Peyer's patch (tissue), 4 donors: ENCODE measurements at places on chromosomes 5 and 9. TPM values are rescaled to one million over a fixed set of nuclear protein-coding genes. Genes with fewer than 3 reads are reported as not detected.

- no peaks in the 10 kb centered on the region for H3K4me1 ChIP-seq
- no peaks in the 10 kb centered on the region for H3K36me3 ChIP-seq
- DNase-seq = no peak
- no peak overlapping the region for H3K27ac ChIP-seq
- no peak overlapping the region for H3K4me3 ChIP-seq
Observed at GRCh38 chr5:79824444-79824843, 134.8 kb downstream of the CMYA5 start.

GCNT1 gene
- total RNA-seq = 43.4 TPM

DNA sequence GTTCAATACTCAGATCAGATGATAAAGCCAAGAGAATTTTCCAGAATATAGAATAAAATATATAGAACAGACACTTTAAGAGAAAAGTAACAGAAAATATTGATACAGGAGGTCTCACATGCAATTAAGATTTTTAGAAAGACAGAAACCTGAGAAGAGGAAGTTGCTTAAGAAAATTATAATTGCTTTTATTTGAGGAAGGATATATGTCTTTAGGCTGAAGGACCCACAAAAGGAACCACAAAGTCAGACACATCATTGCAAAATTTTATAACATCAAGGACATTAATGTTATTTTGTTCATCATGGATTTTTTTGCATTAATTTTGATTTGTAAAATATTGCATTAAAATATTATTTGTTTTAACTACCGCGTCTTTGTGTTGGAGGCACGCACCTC, 141.5 kb downstream of the FSTL4 start:
- no peak overlapping the region for H3K4me3 ChIP-seq
- no peak overlapping the region for H3K27ac ChIP-seq
- H3K27me3 ChIP-seq = no peaks in the 10 kb centered on the region
- no peaks in the 10 kb centered on the region for H3K36me3 ChIP-seq
- H3K4me1 ChIP-seq = no peaks in the 10 kb centered on the region
- no peak for DNase-seq

- no peaks in the 10 kb centered on the region for H3K4me1 ChIP-seq
- H3K4me3 ChIP-seq = no peak overlapping the region
- H3K27ac ChIP-seq = no peak overlapping the region
- DNase-seq = no peak
Observed at GRCh38 chr5:78778538-78778937, 130.0 kb upstream of the LHFPL2 start.

- no peak overlapping the region for H3K27ac ChIP-seq
- H3K4me3 ChIP-seq = no peak overlapping the region
- no peak for DNase-seq
- no peaks in the 10 kb centered on the region for H3K36me3 ChIP-seq
Observed at GRCh38 chr9:4366591-4367330, 66.9 kb upstream of the GLIS3 start.

- H3K4me3 ChIP-seq = no peak overlapping the region
- H3K4me1 ChIP-seq = no peaks in the 10 kb centered on the region
- no peak overlapping the region for H3K27ac ChIP-seq
- H3K36me3 ChIP-seq = no peaks in the 10 kb centered on the region
- no peaks in the 10 kb centered on the region for H3K27me3 ChIP-seq
- no peak for DNase-seq
Observed at GRCh38 chr5:36598045-36598444, 8.4 kb upstream of the SLC1A3 start.

GRCh38 chr5:135615581-135616260, 36.9 kb upstream of the CXCL14 start:
- no peaks in the 10 kb centered on the region for H3K27me3 ChIP-seq
- no peaks in the 10 kb centered on the region for H3K36me3 ChIP-seq
- no peaks in the 10 kb centered on the region for H3K4me1 ChIP-seq
- H3K4me3 ChIP-seq = no peak overlapping the region
- no peak for DNase-seq

DNA sequence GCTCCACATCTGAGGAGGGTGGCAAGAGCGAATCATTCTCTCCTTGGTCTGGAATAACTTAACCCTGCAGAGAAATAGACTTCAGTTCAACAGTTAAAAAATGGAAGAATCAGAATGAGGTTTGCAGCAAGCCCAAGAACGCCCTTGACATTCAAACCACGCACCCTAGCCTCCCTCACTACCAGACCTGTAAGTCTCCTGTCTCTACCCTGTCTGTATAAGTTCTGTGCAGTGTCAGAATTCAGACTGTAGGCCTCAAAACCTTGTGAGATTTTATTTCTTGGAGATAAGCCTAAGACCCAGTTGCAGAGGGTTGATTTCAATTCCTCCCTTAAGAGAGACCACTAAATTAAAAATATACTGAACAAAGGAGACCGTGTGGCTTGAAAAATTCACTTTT, 35.8 kb upstream of the PLPP1 start:
- H3K36me3 ChIP-seq = no peaks in the 10 kb centered on the region
- no peak overlapping the region for H3K27ac ChIP-seq
- no peak overlapping the region for H3K4me3 ChIP-seq
- no peak for DNase-seq
- H3K4me1 ChIP-seq = no peaks in the 10 kb centered on the region
- no peaks in the 10 kb centered on the region for H3K27me3 ChIP-seq

GRCh38 chr5:111673891-111674626, 82.9 kb downstream of the NREP start:
- H3K4me1 ChIP-seq = no peaks in the 10 kb centered on the region
- no peaks in the 10 kb centered on the region for H3K36me3 ChIP-seq
- no peak for DNase-seq
- H3K27ac ChIP-seq = no peak overlapping the region
- H3K4me3 ChIP-seq = no peak overlapping the region
- no peaks in the 10 kb centered on the region for H3K27me3 ChIP-seq

IFNA13 gene
- total RNA-seq = not detected

PDGFRB gene
- 37.9 TPM for total RNA-seq

GNA14 gene
- total RNA-seq = 11.1 TPM

DNA sequence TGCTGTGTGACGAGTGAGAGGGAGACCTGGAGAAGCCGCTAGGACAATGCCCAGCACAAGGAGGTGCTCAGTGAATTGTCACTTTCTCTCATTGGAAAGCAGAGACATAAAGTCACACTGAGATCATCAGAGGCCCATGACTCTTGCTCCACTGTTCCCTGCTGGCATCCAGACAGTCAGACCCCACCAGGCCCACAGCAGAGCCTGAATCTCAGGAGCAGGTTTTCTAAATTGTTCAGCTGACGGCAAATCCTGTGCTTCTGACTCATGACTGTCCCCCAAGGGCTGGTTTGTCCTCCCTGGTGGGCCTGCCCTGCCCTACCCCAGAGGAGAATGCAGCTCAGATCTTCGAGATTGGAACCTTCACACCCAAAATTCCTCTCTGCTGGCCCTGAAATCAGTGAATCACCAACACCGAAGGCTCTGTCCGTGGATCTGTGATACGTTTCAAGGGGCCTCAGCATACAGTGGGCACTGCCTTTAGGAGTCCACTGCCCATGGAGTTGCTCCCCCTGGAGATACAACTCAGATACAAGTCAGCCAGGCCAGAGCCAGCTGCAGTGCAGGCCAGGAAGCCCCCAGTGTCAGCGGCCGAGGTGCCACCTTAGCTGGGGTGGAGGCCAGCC, 2.7 kb downstream of the PTGES start:
- no peaks in the 10 kb centered on the region for H3K36me3 ChIP-seq
- no peaks in the 10 kb centered on the region for H3K27me3 ChIP-seq
- no peak overlapping the region for H3K27ac ChIP-seq
- no peak overlapping the region for H3K4me3 ChIP-seq
- no peaks in the 10 kb centered on the region for H3K4me1 ChIP-seq

DNA sequence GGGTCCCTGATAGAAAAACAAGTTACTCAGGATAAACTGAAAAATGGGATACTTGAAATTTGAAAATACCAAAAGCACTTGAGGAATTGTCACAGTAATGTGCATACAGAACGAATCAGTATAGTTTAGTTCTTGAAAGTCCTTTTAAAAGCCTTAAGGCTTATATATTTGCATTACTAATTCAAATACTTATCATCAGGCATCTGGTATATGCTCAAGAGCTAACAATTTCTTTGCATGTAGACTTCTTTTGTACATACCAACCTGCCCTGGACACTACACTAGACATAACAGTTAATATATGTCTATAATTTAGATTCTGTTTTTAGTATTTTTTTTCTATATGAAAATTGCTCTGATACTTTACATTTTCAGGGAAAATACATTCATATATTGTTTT, 43.2 kb downstream of the SMIM15 start:
- H3K4me3 ChIP-seq = no peak overlapping the region
- DNase-seq = no peak
- H3K36me3 ChIP-seq = no peaks in the 10 kb centered on the region
- H3K4me1 ChIP-seq = no peaks in the 10 kb centered on the region
- H3K27ac ChIP-seq = no peak overlapping the region

GRCh38 chr9:136640171-136641111, 22.3 kb upstream of the EGFL7 start:
- H3K36me3 ChIP-seq = no peaks in the 10 kb centered on the region
- no peak for DNase-seq
- H3K27me3 ChIP-seq = no peaks in the 10 kb centered on the region

GRCh38 chr9:100394032-100394695, 32.8 kb upstream of the MSANTD3 start:
- no peak overlapping the region for H3K27ac ChIP-seq
- no peaks in the 10 kb centered on the region for H3K4me1 ChIP-seq
- H3K36me3 ChIP-seq = no peaks in the 10 kb centered on the region
- H3K4me3 ChIP-seq = no peak overlapping the region

DNA sequence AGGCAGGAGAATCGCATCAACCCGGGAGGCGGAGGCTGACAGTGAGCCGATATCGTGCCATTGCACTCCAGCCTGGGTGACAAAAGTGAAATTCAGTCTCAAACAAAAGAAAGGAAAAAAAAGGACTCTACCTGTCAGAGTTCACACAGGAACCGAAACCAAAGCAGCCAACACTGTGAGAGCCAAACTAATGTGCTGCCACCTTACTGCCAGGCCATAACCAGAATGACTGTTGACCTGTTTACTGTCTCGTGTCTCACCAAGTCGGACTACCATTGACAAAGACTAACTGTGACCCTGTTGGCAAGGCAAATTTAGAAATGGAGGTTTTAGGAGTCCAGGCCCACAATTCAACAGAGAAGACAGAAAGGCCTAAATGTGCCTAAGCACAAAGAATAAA, 112.4 kb downstream of the ANXA2R start:
- H3K4me1 ChIP-seq = no peaks in the 10 kb centered on the region
- H3K27ac ChIP-seq = no peak overlapping the region
- no peak overlapping the region for H3K4me3 ChIP-seq
- DNase-seq = no peak
- no peaks in the 10 kb centered on the region for H3K27me3 ChIP-seq

GRCh38 chr5:92421942-92422341, 1038.8 kb upstream of the ARRDC3 start:
- DNase-seq = no peak
- H3K27me3 ChIP-seq = no peaks in the 10 kb centered on the region
- H3K4me3 ChIP-seq = no peak overlapping the region

HAVCR2 gene
- total RNA-seq = 9.9 TPM

- H3K4me3 ChIP-seq = no peak overlapping the region
- DNase-seq = no peak
- no peaks in the 10 kb centered on the region for H3K36me3 ChIP-seq
- H3K27me3 ChIP-seq = no peaks in the 10 kb centered on the region
Observed at GRCh38 chr9:137866226-137867141, 11.1 kb upstream of the CACNA1B start.

GRCh38 chr9:127968700-127969383, 11.9 kb downstream of the EEIG1 start:
- H3K4me3 ChIP-seq = no peak overlapping the region
- no peaks in the 10 kb centered on the region for H3K27me3 ChIP-seq
- no peak for DNase-seq
- peaks cover 98% of the 10 kb centered on the region for H3K4me1 ChIP-seq
- H3K27ac ChIP-seq = peak overlapping the region; percentile 95

- H3K27ac ChIP-seq = no peak overlapping the region
- H3K27me3 ChIP-seq = no peaks in the 10 kb centered on the region
- DNase-seq = no peak
- no peaks in the 10 kb centered on the region for H3K4me1 ChIP-seq
Observed at GRCh38 chr9:87010626-87011025, 63.3 kb upstream of the GAS1 start.

DNA sequence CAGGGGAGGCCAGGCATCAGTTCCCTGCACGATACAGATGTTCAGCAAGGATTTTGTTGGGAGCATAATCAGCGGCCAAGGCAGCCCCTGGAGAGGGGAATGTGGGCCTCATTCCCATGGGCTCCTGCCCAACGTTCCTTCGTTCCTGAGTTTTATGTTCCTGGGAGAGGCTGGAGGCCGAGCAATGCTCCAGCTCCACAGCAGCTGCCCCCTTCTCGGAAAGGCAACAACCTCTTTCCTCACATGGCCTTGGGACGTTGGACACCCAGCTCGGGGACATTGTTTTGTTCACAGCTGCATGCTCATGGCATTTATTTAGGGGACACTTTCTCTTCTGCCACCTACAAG, 63.8 kb upstream of the COL15A1 start:
- H3K4me3 ChIP-seq = no peak overlapping the region
- H3K4me1 ChIP-seq = no peaks in the 10 kb centered on the region
- DNase-seq = no peak
- H3K27ac ChIP-seq = no peak overlapping the region
- no peaks in the 10 kb centered on the region for H3K27me3 ChIP-seq

- H3K27me3 ChIP-seq = no peaks in the 10 kb centered on the region
- no peaks in the 10 kb centered on the region for H3K4me1 ChIP-seq
- no peak for DNase-seq
- H3K27ac ChIP-seq = no peak overlapping the region
Observed at GRCh38 chr9:91180240-91180929, 181.3 kb downstream of the AUH start.

DNA sequence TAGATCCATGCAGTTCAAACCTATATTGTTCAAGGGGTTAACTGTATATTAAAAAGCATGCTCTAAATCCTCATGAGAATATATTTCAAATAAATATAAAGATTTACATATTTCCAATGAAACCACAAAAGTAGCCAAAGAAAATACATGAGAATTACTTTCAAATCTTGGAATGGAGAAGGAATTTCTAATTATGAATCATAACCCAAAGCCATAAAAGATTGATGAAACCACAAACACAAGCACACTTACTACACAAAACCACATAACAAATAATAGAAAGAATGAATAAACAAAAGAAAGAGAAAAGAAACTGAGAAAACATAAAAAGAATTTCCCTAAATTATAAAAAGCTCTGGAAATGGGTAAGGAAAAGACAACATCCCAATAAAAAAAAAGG, 16.0 kb downstream of the ERP44 start:
- H3K27ac ChIP-seq = no peak overlapping the region
- no peak overlapping the region for H3K4me3 ChIP-seq
- H3K4me1 ChIP-seq = peaks cover 19% of the 10 kb centered on the region
- H3K27me3 ChIP-seq = no peaks in the 10 kb centered on the region
- DNase-seq = no peak
- H3K36me3 ChIP-seq = no peaks in the 10 kb centered on the region

GRCh38 chr9:97310896-97311295, 3.4 kb downstream of the CCDC180 start:
- no peak overlapping the region for H3K4me3 ChIP-seq
- no peak for DNase-seq
- H3K36me3 ChIP-seq = peaks cover 40% of the 10 kb centered on the region
- no peaks in the 10 kb centered on the region for H3K27me3 ChIP-seq

DNA sequence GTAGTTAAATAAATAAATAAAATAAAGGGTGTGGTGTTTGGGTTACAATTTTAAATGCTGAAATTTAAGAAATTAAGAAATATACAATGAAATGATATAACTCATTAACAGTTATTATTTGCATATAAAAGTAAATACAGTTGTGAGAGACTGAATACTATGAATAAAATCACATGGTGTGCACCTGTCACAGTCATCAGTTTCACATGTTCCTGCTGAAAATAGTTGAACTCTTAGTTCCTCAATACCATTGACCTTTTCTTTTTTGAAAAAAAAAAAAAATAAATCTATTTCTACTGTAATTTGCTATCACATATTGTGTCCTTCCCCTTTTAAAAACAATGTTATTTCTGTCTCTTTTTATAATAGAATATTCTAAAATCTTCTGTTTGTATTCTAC, 130.9 kb upstream of the CHD1 start:
- DNase-seq = no peak
- no peaks in the 10 kb centered on the region for H3K27me3 ChIP-seq
- no peak overlapping the region for H3K27ac ChIP-seq
- no peaks in the 10 kb centered on the region for H3K36me3 ChIP-seq
